ENCODE measurements at places on chromosomes 6 and 20.

DNA sequence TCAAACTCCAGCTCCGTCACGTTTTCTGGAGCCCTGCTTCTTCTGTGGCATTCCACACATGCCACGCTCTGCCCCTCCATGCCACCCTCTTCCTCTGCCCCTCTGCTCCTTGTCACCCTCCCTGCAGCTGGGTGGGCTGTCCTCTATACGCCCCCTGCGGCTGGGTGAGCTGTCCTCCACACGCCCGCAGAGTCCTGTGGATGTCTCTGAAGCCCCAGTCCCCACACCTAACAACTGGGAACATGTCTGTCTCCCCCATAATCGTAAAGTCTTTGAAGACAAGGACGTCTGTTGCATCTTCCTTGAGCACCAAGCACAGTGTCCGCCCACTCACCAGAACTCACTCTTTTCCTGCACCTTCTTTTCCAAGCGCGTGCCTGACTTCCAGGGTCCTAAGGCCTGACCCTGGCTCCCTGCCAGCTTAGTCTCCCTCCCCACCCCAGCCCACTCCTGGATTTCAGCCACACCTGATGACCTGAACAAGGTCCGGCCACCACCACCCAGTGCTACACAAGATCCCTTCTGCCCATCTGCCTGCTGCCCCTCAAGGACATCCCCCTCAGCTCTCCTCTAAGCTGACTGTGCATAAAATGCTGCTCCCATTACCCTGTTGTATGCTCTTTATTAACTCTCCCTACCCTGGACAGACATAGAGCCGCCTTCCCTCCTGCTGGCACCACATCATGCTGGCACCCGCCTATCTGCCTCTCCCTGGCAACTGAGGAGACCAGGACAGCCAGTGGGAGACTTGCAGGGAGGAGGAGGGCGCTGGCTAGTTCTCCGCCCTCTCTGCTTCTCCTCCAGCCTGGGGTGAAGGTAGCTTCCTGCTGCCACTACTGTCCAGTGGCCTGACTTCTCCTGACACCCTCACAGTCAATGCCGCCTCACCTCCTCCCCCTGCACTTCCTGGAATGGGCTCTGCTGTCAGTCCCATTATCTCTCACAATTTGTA is 10.7 kb upstream of the PRR18 start:
- DNase-seq, result no peak

- no peak for DNase-seq
Measured at GRCh38 chr6:118101831-118102345, 194.8 kb downstream of the SLC35F1 start.

- no peak for DNase-seq
Measured at GRCh38 chr6:3294396-3294795, 35.6 kb downstream of the PSMG4 start.

- DNase-seq, result no peak
Measured at GRCh38 chr20:53891306-53891894, 179.0 kb downstream of the BCAS1 start.

- DNase-seq, result no peak
Measured at GRCh38 chr6:155782739-155783459, 327.3 kb upstream of the NOX3 start.

GRCh38 chr6:159788753-159789376 is 537 bp downstream of the TCP1 start:
- DNase-seq, result peak; percentile 46

DNA sequence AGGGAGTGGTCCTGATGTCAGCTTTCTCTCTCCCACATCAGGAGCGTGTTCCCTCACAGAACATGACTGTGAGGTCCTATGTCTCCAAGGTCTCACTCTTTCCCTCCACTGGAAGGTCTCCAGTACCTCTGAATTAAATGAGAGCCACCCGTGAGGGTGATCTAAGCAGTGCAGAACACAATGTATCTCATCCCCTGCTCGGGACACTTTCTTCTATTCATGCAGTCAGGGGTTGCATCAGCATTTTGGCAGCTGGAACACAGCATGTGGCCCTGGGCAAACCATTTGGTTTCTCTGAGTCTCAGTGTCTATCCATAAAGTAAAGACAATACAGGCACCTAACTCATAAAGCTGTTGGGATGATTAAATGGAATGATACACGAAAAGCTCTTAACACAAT is 34.2 kb downstream of the MAFB start:
- DNase-seq, result no peak

DNA sequence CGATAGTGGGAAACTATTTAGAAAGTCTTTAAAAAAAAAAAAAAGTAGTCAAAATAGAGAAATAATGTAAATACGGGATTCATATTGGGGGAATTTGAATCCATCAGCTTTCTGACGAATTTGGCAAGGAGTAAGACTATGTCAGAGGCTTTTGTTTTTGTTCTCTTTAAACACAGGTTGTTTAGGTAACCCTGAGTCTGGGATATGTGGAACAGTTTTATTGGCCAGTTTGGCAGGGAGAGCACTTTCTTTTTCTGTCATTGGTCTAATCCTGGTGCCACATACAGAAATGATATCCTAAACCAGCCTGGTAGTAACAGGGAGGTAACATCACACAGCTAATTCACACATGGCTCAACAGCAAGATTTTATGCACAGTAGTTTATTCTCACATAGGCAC is 27.7 kb downstream of the HAO1 start:
- DNase-seq, result no peak

DNA sequence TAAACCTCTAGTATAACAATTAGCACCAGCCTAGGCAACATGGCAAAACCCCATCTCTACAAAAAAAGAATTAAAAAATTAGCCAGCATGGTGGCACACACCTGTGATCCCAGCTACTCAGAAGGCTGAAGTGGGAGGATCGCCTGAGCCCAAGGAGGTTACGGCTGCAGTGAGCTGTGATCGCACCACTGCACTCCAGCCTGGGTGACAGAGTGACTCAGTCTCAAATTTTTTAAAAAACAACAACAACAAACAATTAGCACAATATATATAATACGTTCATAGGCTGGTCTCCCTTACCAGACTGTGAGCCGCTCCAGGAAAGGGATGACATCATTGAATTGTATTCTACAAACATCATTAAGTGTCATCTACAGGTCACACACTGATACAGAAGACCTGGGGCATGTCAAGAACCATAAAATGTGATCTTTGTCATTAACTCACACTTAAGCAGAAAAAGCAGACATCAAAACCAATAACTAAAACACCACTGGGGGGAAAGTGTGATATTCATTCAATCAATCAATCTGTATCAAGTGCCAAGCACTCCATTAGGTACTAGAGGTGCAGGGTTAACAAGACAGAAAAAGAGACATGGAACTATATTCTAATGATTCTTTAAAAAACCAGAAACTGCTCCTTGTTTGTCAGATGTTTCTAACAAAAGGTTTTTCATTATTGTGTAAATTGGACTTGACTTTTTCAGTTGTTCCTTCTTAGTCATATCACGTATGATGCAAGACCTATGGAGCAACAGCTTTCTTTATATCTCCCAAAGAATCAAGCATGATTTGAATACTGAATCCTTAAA is 17.8 kb downstream of the MAP3K5 start:
- DNase-seq, result no peak

DNA sequence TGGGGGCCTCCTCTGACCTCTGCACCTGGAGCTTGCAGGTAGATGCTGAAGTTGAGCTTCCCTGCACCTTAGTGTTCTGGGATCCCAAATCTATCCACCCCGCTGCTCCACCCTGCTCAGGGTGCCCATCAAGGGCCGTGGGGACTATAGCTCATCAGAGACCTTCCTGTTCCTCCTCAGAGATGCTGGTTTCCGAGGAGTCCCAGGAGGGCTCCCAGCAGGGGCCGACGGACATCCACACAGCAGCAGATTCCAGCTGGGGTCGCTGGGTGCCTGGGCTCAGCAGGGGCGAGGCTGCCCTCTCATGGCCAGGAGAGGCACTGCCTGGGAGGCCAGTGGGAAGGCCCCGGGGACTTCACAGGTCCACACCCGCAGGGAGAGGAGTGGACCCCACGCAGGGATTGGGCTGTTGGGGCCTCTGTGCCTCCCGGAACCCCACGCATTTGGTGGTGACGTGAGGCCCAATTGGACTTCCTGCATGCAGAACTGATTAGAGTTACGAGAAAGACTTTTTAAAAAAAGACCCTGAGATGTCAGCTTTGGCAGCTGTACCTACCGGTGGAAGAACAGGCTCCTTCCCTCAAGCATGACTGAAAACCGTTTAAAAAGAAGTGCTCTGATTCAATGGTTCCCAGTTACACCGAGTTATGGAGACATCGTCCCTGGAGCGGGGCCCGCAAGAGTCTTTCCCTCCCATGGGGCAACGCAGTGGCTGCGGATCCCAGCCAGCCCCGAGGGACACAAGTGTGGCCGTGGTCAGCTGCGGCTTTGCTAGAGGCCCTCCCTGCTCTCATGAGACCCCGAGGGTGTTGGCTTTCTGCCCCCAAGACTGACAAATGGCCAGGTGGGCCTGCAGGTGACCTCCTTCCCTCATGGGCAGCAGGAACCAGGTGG is 25.3 kb upstream of the SLCO4A1 start:
- peak; percentile 88 for DNase-seq

- no peak for DNase-seq
Measured at GRCh38 chr6:14305624-14306023, 188.1 kb downstream of the CD83 start.

DNA sequence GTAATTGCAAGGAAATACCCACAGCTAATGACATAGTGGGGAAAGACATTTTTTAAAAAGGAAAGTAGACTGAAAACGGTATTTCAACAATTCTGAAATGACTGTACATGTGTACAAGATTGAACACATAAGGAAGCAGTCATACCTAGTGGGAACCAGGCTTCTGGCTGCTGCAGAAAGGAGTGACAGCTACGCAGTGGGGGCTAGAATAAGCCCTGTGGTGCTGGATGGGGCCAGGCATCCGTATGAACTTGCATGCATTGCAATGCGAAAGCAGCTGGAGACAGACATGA is 54.9 kb upstream of the GPR31 start:
- DNase-seq, result no peak

- no peak for DNase-seq
Measured at GRCh38 chr20:38134427-38135270, 30.4 kb downstream of the TGM2 start.

DNA sequence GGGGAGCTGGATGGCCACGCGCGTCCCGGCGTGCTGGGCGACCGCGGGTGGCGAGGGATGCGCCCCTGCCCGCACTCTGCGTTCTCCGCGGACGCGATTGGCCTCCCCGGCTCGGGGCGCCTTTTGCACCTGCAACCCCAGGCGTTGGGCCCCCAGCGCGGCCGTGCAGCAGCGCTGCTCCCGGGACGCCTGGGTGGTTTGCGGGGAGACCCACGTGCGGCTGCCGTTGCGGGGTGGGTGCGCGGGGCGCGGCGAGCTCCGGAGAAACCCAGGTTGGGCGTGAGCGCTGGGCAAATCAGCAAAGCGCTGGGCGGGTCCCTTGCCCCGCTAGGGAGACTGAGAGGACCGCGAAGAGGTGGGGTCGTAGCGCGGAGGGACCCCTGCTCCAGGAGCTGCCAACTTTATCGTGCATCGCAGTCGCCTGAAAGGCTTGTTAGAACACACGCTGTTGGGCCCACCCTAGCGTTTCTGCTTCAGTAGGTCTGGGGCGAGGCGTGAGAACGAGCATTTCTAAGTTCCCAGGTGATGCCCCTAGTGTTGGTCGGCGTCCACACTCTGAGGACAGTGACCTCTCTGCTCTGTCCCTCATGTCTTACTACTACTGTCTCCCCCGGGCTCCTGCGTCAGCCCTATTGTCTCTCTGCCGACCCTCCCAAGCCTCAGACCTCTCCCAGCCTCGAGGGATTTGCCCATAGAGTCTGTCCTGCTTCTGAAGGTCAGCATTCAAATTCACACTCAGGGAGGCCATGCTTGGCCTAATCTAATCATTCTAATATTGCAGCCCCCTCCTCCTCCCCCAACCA is 538 bp upstream of the ZFP64 start:
- DNase-seq, result peak; percentile 55

DNA sequence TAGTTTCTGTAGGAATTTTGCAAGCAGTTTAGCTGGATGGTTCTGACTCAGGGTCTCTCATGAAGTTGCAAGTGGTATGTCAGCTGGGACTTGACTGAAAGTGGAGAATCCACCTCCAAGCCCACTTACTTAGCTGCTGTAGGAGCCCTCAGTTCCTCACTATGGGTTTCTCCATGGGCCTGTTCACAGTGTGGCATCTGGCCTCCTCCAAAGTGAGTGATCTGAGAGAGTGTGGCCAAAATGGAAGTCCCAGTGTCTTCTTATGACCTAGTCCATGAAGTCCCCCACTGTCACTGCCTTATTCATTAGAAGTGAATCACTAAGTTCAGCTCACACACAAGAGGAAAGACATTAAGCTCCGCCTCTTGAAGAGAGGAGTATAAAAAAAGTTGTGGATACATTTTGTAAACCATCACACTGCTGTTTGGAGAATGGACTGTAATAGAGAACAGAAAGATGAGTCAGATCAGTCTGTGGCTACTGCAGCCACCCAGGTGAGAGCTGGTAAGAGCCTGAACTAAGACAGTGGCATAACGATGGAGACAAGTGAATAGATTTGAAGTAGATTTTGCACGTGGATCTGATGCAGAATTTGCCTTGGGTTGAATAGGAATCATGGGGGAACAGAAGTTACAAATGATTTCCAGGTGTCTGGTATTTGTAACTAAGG is 4.9 kb upstream of the NELFCD start:
- no peak for DNase-seq

DNA sequence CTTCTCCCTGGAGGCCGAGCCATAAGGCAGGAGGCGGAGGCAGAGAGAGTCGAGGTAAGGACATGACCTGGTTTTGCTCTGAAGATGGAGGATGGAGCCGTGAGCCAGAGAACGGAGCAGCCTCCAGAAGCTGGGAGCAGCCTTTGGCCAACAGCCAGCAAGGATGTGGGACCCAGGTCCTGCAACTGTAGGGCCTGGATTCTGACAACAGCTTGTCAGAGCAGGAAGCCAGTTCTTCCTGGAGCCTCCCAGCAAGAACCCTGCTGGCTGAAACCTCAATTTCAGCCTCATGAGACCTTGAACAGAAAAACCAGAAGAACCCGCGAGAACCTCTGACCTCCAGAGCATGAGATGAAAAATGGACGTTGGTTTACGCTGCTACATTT is 13.4 kb upstream of the MRGBP start:
- DNase-seq, result no peak

- no peak for DNase-seq
Measured at GRCh38 chr6:27829453-27830211, 82.6 kb downstream of the OR2B2 start.

DNA sequence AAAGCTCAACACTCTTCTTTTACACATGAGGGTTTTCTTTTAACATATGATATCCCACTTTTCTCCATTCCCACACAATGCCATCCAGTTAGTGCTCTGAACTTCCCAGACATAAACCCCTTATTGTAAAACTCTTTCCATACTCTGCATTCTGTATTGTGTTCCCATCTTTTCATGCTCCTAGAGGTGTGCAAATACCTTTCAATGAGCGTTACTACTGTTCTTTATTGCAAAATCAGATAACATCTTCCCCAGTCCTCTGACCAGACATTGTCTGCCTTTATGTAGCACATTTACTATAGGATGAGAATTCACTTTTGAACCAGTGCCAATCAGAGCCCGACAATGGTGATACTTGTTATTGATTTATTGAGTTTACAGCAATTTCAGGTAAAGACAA is 296.2 kb downstream of the GRIK2 start:
- DNase-seq, result no peak
